CD4-positive, alpha-beta memory T cell (primary cell): ENCODE measurements at places on chromosomes 7 and 10.

GRCh38 chr7:44980393-44981034 lies 1.7 kb upstream of the MYO1G start:
- peak; percentile 51 for DNase-seq

DNA sequence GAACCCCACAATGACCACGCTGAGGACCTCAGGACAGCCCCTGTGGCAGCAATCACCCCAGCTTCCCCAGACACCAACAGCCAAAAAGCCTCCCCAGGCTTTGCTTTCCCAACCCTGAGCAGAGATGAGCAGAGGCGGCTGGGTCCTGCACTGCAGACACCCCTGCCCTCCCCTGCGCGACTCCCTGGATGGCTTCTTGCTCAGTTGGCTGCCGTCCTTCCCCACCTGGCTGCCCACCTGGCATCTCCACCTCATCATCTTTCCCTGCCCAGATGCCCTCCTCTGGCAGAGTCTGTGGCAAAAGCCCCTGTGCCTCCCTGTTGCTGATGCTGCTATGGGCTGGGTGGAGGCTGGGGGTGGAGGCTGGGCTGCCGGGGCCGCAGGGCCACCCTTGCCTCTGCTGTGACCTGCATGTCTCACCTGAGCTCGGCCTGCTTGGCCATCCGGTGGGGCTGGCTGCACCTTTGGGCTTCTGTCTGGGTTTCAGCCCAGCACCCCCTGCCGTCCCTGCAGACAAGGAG lies 567.7 kb downstream of the TCERG1L start:
- no peak for DNase-seq

- no peak for DNase-seq
Measured at GRCh38 chr7:69781412-69781846, 183.2 kb downstream of the AUTS2 start.

DNA sequence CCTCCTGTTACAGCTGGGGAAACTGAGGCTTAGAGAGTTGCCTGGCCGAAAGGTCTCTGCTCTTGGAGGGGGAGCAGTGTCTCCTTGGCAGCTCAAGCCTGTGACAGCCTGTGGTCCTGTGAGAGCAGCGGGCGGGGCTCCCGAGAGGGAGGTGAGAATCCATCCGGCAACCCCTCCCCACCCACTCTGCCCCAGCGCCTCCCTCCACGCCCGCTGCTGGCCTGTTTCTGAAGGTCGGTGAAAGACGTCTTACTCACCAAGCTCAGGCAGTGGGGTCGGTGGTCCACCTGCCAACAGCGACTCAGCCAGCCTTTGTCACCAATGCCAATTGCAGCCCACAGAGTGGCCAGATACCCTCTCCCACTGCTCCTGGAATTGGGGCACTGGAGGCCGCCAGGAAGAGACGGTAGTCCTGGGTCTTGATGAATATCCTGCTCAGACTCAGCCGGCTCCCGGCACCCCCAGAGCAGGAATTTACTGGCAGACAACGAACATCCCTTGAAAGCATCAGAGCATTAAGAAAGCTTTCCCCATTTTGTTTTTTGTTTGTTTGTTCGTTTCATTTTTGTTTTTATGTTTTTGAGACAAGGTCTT lies 7.4 kb upstream of the TTYH3 start:
- DNase-seq, result no peak

- no peak for DNase-seq
Measured at GRCh38 chr10:33706746-33707145, 372.3 kb upstream of the NRP1 start.

GRCh38 chr10:110275128-110275729 lies 29.5 kb downstream of the SMNDC1 start:
- DNase-seq, result peak; percentile 48

GRCh38 chr7:7434329-7434728 lies 101.3 kb downstream of the COL28A1 start:
- DNase-seq, result no peak

DNA sequence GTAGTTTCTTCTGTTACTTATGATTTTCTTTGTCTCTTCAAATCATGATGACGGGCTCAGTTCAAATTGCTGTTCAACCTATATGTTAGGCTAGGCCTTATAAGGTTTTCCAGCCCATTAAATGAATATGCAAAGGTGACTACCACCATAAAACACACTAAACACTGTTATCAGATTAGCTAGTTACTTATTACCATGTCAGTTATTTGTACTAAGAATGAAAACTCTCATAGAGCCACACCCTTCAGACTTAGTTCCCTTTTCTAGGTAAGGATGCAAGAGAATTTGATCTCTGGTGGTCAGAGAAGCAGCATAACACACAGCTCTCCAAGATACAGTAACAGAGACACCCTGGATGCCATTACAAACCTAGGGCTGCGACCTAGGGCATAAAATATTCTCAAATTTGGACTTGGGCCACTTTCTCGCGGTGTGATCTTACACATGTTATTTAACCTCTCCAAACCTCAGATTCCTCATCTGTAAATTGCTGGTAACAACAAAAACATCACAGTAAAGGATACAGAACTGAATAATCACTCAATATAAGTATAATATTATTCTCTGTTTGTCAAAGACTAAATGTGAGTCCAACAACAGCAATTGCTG lies 35.6 kb downstream of the ANKMY2 start:
- DNase-seq, result no peak

DNA sequence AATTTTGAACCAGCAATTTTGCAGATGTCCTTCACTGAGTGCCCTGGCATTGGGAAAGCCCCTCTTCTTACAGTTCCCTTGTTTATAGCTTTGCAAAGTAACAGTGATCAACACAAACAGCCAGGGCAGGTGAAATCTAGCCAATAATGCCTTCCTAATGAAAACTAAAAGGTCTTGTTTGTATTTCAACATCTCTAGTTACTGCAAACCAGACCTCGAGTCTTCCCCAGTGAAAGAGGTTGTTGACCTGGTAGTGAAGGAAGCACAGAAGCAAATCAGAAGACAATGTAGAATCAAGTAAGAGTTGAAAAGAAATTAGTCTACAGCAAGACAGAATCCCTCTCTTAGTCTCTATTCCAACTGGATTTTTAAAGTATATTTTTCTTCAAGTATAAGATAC lies 231.2 kb downstream of the SNX13 start:
- DNase-seq, result no peak

DNA sequence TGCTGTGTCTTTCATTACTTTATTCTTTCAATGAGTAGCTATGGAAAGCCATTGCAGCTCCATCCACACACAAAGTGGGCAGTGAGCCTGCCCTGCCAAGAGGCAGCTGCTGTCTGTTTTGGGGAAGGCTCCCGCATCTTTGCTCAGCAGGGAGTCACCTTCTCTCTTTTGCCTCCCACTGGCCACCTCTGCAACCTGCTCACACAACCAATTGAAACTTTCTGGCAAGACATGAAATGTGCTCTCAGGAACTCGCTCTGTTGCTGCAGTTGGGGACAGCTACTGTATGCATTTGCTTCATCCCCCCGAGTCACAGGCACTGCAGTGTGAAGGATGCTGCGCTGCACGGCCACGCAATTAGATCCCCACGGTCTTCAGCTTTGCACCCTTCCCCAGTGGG lies 244.8 kb upstream of the NFE2L3 start:
- no peak for DNase-seq

DNA sequence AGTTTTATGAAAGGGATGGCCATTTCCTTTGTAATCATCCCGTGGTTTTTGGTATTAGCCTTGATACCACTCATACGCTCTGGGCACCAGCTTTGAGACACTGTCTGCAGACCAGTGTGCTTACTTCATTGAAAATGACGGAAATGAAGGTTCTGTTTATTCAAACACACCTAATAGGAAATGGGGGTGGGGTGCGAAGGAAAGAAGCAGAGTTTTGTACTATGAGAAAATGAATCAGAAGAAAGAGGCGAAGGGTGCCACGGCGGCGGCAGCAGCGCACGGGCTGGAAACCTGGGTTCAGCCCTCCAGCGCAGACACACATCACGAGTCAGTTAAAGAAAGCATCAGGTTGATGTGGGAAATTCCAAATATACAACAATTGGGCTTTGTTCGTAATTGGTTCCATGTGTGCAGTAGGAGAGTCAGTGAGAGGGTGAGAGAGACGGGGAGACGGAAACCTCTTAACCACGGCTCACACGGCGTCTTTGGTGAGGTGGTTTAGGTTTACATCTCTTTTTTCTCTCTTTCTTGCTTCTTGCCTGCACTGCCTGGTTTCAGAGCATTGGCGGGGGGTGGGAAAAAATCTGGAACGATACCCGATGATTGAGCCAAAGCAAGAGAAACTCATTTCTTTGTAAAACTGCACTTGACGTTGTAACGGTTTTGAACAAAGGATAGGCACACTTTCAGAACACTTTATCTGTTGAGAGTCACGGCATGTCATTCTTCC lies 321.2 kb downstream of the FRMD4A start:
- DNase-seq, result peak; percentile 71

GRCh38 chr7:143900230-143900766 lies 1.7 kb downstream of the TCAF1 start:
- no peak for DNase-seq

DNA sequence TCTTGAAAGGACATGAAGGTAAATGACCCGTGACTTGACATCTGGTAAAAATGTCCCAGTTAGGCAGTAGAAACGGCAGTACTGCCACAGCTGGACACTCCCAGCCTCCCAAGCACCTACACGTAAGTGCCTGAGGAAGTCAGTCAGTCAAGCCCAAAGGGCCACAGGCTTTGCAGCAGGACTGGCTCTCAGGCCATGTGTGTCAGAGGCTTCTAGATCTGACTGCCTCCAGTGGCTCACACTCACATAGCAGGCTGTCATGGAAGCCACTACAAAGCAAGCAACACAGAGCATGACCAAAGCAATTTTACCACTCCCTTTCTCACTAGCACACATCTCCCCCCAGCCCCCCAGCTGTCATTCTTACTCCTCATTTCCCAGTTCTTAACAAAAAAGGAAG lies 17.8 kb upstream of the CCNJ start:
- DNase-seq, result no peak

DNA sequence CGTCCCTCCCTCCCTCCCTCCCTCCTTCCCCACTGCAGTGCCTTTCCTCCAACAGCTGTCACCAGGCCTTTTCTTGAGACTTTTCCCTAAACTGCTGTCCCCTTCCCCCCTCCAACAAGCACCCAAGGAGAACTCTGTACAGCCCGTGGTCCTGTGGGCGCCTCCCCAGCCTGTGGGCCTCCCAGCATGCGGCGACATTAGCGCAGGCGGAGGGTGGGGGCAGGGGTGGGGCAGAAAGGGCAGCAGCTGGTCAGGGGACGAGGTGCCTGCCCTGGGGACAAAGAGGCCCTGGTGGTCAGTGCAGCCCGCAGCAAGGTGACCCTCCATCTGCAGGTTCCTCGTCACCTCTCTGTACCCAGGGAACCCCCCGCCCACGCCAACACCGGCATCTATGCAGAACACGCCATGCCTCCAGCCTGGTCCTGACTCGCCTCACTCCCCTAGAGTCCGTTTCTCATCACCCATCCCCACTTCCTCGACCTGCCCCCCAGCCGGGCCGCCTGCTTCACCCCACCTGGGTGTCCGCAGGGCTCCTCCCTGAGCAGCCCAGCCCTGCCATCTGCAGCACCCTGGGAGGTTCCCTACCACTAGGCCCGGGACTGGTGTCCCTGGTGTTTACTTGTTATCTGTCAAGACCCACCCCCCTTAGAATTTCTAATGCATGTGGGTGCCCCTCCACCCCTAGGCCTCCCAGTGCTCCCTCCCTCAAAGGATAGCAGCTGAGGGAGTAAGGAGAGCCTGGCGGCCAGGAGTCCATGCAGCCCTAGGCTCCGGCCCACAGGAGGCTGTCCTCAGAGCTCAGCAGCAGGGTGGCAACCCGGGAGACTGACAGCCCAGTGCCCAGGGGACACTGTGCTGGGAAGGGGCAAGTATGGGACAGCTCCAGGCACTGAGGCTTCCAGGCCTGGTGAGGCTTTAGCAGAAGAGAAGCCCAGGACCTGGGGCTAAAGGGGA lies 147.8 kb downstream of the ARHGAP22 start:
- DNase-seq, result no peak

DNA sequence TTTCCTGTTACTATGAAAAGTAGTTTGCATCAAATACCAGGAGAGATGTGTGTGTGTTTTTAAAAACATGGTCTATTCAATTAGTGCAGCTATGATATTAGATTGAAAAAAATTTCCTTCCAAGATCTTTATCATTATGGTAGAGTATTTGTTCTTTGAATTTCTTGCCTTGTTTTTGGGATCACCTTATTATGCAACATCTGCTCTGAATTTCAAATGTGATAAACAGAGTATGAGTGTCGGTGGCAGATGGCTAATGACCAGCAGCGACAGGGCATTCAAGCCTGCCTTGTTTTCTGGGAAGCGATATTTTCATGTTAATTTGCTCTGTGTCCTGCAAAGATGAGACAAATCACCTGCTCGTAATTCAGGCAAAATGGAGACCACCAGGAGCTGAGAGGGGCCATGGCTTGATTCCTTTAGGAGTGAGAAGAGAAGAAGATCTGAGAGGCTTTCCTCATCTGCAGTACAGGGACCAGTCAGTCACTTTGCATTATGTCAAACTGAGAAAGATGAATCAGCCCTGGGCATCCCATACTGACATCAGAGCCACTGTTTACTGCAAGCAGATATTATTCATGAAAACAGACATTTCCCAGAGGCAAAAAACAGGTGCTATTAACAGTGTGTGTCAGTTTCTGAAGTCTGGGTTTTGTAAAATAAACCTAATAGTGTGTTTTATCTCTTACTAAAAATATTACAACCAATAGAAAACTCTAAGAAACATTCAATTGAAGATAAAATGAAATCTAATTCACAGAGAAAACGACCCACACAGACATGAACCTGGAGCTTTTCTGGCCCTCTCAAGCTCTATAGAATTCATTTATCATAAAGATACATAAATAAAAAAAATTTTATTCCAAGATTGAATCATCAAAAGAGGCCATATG lies 67.6 kb downstream of the CDK6 start:
- no peak for DNase-seq

DNA sequence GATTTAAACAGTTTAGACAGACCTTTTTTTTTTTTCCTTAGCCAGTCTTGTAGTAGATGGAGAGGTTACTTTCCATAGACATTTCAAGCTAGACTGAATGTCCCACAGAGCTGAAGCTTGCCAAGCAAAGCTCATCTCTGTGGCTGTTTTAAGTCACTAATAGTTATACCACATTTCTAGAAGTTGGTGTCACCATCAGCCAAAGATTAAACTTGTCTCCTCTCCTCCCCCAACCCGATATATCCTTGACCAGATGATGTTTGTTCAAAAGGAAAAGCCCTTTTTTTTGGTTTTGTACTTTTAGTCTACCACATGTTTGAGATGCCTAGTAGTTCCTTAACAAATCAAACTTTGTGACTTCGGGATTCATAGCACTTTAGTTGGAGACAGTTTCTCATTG lies 66.1 kb downstream of the ADD3 start:
- DNase-seq, result no peak
